Naive thymus-derived CD8-positive, alpha-beta T cell (primary cell): ENCODE measurements at places on chromosomes 12 and 14. TPM values are rescaled to one million over a fixed set of nuclear protein-coding genes. Genes with fewer than 3 reads are reported as not detected.

NGB gene
- not detected for total RNA-seq

C12orf50 gene
- total RNA-seq: 0.14 TPM

STAB2 gene
- not detected for total RNA-seq

ZDHHC22 gene
- total RNA-seq: not detected

GPRC5D gene
- total RNA-seq: not detected

IRAK4 gene
- 55.1 TPM for total RNA-seq

LRFN5 gene
- total RNA-seq: not detected

SLC6A13 gene
- total RNA-seq: 1.1 TPM

CLEC6A gene
- total RNA-seq: not detected

LTB4R gene
- 10.1 TPM for total RNA-seq

POTEG gene
- total RNA-seq: not detected

OR6C2 gene
- total RNA-seq: not detected

MYH6 gene
- not detected for total RNA-seq

WNT1 gene
- 0.52 TPM for total RNA-seq

THAP2 gene
- total RNA-seq: 15.8 TPM

HOXC12 gene
- not detected for total RNA-seq

ST8SIA1 gene
- 1.7 TPM for total RNA-seq

SLC6A15 gene
- total RNA-seq: not detected

CIROP gene
- total RNA-seq: not detected

GALNT16 gene
- not detected for total RNA-seq

AMHR2 gene
- not detected for total RNA-seq

TPPP2 gene
- total RNA-seq: not detected

CMTM5 gene
- total RNA-seq: not detected

SDR39U1 gene
- 140 TPM for total RNA-seq

KRT80 gene
- not detected for total RNA-seq

NOVA1 gene
- total RNA-seq: 0.52 TPM

ANGEL1 gene
- total RNA-seq: 30.7 TPM

CABP1 gene
- total RNA-seq: not detected

GPR132 gene
- total RNA-seq: 36.3 TPM

A2ML1 gene
- total RNA-seq: not detected

PRH2 gene
- not detected for total RNA-seq

PLEK2 gene
- total RNA-seq: 1.3 TPM

CEP128 gene
- total RNA-seq: 7.3 TPM

CFL2 gene
- 22.7 TPM for total RNA-seq

HAL gene
- 1.3 TPM for total RNA-seq

AGAP2 gene
- 54.4 TPM for total RNA-seq

FAM90A1 gene
- not detected for total RNA-seq

SIVA1 gene
- 75.4 TPM for total RNA-seq

NOXRED1 gene
- total RNA-seq: 1.9 TPM

CCDC38 gene
- total RNA-seq: 0.88 TPM

RPL10L gene
- not detected for total RNA-seq

TMPRSS12 gene
- total RNA-seq: not detected

MDM2 gene
- 90.4 TPM for total RNA-seq

CLEC2A gene
- not detected for total RNA-seq

LRP6 gene
- 7.6 TPM for total RNA-seq

DPY19L2 gene
- total RNA-seq: 16.7 TPM
